ENCODE measurements at places on chromosomes 16 and 17.

- no peak for DNase-seq
These were observed 14.0 kb upstream of the COTL1 start for GRCh38 chr16:84631886-84632285.

- DNase-seq = no peak
These were observed 20.3 kb downstream of the XPO6 start for GRCh38 chr16:28191364-28191960.

DNA sequence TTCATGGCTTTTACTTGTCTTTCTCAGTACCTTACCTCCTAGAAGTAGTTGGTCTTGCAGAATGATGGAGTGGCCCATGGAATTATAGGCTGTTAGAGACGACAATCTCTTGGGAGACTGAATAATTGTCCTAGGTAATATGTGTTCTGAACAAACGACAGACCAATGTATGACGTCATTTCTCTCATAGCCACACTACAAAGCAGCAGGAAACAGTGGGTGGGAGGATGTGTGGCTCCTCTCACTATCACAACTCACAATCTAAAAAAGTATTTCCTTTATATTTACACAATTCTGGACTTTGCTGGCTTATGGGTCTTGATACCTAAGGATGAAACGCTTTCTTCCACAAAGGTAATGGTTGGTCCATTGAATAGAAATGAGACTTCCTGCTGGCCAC is 183.9 kb downstream of the TOX3 start:
- no peak for DNase-seq

DNA sequence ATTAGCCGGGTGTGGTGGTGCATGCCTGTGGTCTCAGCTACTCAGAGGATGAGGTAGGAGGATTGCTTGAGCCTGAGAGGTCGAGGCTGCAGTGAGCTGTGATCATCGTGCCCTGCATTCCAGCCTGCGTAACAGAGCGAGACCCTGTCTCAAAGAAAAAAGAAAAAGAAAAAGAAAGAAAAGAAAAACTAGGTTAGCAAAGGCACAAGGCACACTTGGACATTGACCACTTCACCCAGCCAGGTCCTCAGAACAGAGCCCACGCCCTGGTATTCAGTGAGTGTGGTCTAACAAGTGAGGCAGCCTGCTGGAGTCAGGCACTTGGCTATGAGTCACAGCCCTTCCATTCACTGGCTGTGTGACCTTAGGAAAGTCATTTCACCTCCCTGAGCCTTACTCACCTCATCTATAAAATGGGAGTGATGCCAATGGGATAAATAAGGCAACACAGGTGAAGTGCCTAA is 10.4 kb downstream of the MILR1 start:
- no peak for DNase-seq

GRCh38 chr17:30521766-30522165 is 44.6 kb downstream of the GOSR1 start:
- DNase-seq = no peak

- no peak for DNase-seq
These were observed 218 bp downstream of the TNRC6C start for GRCh38 chr17:77958716-77959125.

- DNase-seq = no peak
These were observed 16.6 kb downstream of the AP2B1 start for GRCh38 chr17:35603674-35604073.
